ENCODE measurements at places on chromosomes 2 and 18.

DNA sequence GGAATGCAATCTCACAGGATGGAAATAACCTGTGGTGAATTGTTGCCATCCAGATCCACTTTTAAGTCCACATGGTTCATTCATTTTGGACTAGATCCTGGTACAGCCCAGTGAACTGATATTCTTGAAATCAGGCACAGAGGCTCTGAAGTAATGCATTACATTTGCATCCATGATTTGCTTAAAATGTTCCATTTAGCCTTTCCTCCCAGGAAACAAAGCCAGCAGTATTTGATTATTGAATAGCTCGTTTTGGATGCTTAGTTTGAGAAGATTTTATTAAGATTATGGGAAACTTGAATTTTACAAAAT, 995.8 kb upstream of the CDH2 start:
- no peak overlapping the region for H3K4me3 ChIP-seq
- ATAC-seq = no peak
- H3K4me1 ChIP-seq = no peaks in the 10 kb centered on the region

- no peaks in the 10 kb centered on the region for H3K36me3 ChIP-seq
- ATAC-seq = no peak
- H3K4me3 ChIP-seq = no peak overlapping the region
- peaks cover 25% of the 10 kb centered on the region for H3K27me3 ChIP-seq
- H3K27ac ChIP-seq = no peak overlapping the region
- no peaks in the 10 kb centered on the region for H3K4me1 ChIP-seq
Observed at GRCh38 chr2:152499896-152500735, 165.1 kb downstream of the FMNL2 start.

- no peak for ATAC-seq
- no peaks in the 10 kb centered on the region for H3K27me3 ChIP-seq
- peaks cover 13% of the 10 kb centered on the region for H3K4me1 ChIP-seq
Observed at GRCh38 chr2:147173189-147173581, 671.6 kb upstream of the ACVR2A start.

DNA sequence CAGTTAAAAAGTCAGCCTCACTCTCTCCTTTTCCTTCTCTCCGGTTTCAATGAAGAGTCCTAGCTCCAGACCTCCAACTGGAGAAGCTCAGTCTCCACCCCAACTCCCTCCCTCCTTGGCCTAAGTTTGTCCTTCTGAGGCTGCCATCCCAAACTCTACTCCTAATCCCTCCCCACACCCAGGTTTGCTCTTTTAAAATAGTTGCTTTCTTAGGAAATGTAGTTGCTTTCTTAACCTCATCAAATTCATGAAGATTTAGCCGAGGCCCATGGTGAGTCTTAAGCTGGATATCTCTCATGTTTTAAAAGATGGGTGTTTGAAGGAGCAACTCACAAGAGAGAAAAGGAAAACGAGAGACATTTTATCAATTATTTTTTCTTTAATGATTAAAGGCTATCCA, 937 bp upstream of the LANCL1 start:
- H3K4me1 ChIP-seq = peaks cover 23% of the 10 kb centered on the region
- peak overlapping the region; percentile 89 for H3K4me3 ChIP-seq
- H3K27ac ChIP-seq = peak overlapping the region; percentile 93

DNA sequence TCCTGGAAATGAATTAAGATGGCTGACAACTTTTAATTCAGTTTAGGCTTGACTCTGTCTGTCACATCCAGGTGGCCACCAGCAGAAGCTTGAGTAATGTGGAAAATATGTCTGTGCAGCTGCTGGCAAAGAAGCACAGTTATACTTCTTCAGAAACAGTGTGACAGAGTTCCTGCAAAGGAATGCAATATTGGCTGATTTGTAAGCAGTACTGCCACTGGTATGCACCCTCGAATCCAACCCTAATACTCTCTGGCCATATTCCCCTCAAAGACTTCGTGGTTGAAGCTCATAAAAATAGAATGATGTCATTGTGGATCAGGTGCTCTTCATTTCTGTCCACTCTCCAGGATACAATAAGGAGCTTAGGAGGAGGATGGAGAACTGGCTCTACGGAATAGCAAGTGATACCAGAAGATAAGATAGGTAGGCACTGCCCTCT, 86.2 kb downstream of the METTL8 start:
- H3K4me1 ChIP-seq = peaks cover 28% of the 10 kb centered on the region
- H3K36me3 ChIP-seq = no peaks in the 10 kb centered on the region
- peak; percentile 83 for ATAC-seq
- H3K4me3 ChIP-seq = peak overlapping the region; percentile 48
- peak overlapping the region; percentile 83 for H3K27ac ChIP-seq

- no peaks in the 10 kb centered on the region for H3K27me3 ChIP-seq
- peaks cover 38% of the 10 kb centered on the region for H3K4me1 ChIP-seq
- peak overlapping the region; percentile 95 for H3K4me3 ChIP-seq
- H3K36me3 ChIP-seq = peaks cover 67% of the 10 kb centered on the region
Observed at GRCh38 chr2:71071681-71072398, 3.4 kb downstream of the NAGK start.

- H3K27ac ChIP-seq = no peak overlapping the region
- peaks cover 6% of the 10 kb centered on the region for H3K27me3 ChIP-seq
- ATAC-seq = no peak
- no peak overlapping the region for H3K4me3 ChIP-seq
Observed at GRCh38 chr18:22734791-22735627, 198.1 kb upstream of the RBBP8 start.

GRCh38 chr2:76415821-76416220, 705.1 kb upstream of the GCFC2 start:
- no peaks in the 10 kb centered on the region for H3K4me1 ChIP-seq
- H3K27me3 ChIP-seq = no peaks in the 10 kb centered on the region
- no peaks in the 10 kb centered on the region for H3K36me3 ChIP-seq
- ATAC-seq = no peak
- no peak overlapping the region for H3K4me3 ChIP-seq

Data from activated T-helper 17 cell treated with anti-CD3 and anti-CD28 coated beads, Interleukin-2, amount 50 U/mL, for 72 hours (primary cell).